ENCODE measurements at places on chromosomes 6 and 20. TPM values are rescaled to one million over a fixed set of nuclear protein-coding genes. Genes with fewer than 3 reads are reported as not detected.

DNA sequence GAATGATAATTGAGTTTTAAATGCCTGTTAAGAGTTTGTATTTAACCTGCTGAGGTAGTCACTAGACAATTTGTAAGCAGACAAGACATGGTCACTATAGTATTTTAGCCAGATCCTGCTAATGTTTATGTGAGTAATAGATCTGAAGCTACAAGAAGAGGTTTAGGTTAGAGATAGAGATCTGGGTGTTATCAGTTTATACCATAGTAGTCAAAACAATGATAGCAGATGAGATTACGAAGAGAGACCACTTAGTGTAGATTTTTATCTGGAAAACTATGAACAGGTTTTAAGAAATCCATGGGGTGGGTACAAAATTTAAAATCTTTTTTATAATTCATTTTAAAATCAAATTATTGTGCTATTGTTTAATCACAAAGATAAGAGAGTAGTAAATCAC is 47.5 kb downstream of the PHIP start:
- DNase-seq: no peak

- DNase-seq: no peak
Measured at GRCh38 chr20:48340883-48341281, 486.9 kb downstream of the PREX1 start.

DNA sequence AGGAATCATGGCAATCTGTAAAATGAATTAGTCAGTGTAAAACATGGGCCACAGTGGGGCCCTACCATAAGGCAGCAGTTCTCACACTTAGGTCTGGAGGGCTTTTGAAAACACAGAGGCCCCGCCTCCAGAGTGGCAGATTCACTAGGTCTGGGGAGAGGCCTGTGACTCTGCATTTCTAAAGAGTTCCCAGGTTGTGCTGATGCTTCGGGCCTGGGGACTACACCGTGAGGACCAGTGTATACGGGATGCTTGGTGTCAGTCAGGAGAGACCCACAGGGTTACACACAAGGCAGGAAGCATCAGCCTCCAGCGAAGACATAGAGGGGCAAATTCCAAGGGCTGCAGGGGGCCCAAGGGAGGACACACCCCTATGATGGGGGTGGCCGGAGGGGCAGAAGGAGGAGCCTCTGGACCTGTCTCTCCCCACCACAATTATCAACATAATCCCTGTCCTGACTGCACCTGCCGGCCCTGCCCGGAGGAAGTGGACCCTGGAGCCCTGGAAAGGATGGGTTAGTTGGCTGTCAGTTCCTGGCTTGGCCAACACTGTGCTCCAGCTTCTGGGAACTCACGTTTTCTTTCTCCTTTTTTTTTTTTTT is 46.7 kb downstream of the FGD2 start:
- DNase-seq: no peak

DNA sequence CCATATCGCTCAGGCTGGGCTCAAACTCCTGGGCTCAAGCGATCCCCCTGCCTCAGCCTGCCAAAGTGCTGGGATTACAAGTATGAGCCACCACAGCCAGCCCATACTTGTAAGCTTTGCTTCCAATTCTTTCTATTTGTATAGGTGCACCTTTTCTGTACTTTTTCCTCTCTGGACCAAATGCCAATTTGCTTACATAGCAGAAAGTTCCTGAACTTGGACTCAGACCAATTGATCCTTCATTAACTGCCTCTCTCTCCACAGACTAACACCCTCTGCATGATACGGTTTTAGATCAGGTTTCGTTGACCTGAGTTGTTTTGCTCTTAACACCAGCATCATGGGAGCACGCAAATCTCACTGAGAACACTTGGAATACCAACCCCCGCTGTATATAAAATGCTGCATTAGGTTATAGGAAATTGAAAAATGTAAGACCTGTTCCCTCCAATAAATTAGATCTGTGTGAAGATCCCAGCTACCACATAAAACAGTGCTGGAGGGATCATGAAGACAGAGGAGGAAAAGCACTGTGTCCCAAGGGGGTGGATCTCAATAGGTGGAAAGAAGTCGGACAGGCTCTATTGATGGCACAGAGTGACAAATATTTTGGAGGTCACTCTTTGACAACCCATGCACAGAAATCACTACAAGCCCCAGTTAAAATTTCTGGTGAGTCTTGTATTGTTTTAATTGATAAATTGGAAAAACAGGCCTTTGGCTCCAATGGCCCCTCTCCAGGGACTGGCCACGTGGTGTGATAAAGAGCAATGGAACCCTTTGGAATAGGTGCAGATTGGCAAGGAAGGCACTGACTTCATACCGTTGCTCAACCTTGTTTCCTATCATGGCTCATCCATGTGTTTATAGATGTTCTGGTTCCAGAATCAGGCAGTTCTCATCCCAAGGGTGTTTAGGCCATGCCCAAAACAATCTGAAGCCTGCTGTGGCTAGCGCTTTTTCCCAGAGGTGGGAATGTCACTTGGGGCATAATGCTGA is 51.2 kb downstream of the ISM1 start:
- DNase-seq: peak; percentile 8

DNA sequence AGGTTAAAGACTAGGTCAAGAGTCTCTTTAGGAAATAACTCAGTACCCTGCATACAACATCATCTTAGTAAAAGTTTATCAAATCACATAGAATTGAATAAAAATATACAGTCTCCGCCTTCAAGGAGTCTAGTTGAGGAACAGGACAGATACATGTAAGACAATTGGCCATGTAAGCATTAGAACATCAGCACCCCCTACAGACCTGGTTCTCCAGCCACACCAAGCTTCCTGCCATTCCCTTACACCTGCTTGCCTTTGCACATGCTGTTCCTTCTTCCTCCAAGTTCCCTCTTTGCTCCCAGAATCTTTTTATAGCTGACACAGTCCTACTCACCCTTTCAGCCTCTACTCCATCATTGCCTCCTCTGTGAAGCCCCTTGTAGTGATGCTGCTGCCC is 187.8 kb upstream of the LRFN2 start:
- no peak for DNase-seq

GRCh38 chr6:24145690-24146131 is 19.7 kb downstream of the NRSN1 start:
- no peak for DNase-seq

DNA sequence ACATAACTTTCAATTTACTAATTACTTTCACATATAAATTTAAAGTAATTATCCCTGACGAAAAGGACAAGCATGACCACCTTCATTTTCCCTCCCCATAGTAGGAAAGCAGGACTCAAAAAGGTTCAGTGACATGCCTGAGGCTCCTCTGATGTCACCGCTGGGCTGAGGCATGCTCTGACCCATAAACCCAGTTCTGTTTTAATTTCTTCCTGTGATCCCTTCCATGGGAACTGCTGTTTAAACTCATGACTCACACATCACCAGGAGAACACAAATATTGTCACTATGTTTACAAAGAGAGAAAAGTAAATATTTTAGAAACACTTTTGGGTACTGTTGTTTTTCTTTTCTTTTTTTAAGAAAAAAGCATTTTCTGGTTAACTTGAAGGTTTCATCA is 38.0 kb upstream of the NR2E1 start:
- peak; percentile 54 for DNase-seq

GRCh38 chr6:52575502-52575892 is 1.4 kb downstream of the TRAM2 start:
- peak; percentile 66 for DNase-seq

- no peak for DNase-seq
Measured at GRCh38 chr20:19953606-19954005, 63.6 kb upstream of the NAA20 start.

- DNase-seq: peak; percentile 24
Measured at GRCh38 chr20:51531141-51531710, 11.3 kb downstream of the NFATC2 start.

DNA sequence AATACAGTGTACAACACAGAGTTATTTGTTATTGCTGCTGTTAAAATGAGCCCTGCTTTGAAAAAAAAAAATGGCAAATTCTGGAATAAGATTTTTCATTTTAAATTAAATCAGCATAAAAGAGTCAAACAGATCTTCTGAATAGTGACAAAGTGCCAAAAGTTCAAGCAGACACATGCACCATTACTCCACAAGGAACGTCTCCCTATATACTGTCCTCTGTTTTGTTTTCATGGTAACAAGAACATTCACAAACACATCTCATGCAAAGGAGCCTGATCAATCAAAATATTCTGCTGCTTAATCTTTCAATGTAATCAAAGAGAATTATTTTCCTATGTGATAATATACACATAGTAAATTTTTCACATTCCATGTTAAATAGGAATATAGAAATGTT is 2.7 kb downstream of the HIVEP2 start:
- no peak for DNase-seq

The NKAPL gene
- 3.5 TPM for polyA plus RNA-seq

DNA sequence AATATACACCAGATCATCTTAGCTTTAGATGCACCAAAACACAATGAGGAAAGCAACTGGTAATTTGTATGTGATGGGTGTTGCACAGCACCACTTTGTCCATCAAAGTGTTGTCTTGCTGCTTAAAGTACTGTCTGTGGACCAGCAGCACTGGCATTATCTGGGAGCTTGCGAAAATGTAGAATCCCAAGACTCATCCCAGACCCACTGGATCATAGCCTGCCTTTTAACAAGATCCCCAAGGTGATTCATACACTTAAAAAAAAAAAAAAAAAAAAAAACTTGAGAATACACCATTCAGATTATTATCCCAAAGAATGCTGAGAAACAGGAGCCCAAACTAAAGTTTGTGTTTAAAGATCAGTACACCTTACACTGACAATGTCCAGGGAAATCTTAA is 123.4 kb downstream of the TASP1 start:
- peak; percentile 56 for DNase-seq

The BHLHE23 gene
- not detected for polyA plus RNA-seq

DNA sequence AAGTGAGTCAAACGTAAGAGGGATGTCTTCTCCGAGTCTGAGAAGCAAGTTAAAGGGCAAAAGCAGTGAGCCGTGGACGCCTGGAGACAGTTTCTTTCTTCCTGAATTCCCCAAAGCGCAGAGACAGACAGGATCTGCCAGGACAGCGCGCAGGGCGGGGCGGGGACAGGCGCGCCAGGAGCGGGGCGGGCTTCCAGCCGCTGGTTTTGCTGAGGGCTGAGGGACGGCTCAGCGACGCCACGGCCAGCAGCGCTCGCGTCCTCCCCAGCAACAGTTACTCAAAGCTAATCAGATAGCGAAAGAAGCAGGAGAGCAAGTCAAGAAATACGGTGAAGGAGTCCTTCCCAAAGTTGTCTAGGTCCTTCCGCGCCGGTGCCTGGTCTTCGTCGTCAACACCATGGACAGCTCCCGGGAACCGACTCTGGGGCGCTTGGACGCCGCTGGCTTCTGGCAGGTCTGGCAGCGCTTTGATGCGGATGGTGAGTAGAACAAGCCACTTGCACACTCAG is at the start of gene SCGN:
Gene SCGN (plus strand): TSS at position 209 of the 509 bp plus-strand sequence. CDS start 189 bp downstream, at position 398.
- DNase-seq: peak; percentile 75
